Immature natural killer cell (primary cell): ENCODE measurements at places on chromosomes 2 and 18. TPM values are rescaled to one million over a fixed set of nuclear protein-coding genes. Genes with fewer than 3 reads are reported as not detected.

CPLX4 gene
- polyA plus RNA-seq, result not detected

DNA sequence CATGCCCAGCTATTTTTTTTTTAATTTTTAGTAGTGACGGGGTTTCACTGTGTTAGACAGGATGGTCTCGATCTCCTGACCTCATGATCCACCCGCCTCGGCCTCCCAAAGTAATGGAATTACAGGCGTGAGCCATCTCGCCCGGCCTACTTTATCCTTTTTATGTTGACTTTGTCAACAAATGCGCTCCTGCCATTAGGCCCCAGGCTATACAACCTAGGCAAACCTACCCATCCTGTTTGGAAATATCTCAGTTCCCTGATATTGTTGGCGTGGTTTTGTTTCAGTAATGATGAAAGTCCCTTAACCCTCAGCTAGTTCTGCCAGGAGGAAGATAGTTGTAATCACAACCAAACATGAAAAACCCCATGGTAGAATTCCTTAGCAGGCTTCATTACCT, 249.4 kb upstream of the SOX11 start:
- no peaks in the 10 kb centered on the region for H3K36me3 ChIP-seq
- H3K27me3 ChIP-seq, result no peaks in the 10 kb centered on the region
- DNase-seq, result no peak
- H3K4me3 ChIP-seq, result no peak overlapping the region

MRO gene
- polyA plus RNA-seq, result not detected

RAD51AP2 gene
- not detected for polyA plus RNA-seq

DNA sequence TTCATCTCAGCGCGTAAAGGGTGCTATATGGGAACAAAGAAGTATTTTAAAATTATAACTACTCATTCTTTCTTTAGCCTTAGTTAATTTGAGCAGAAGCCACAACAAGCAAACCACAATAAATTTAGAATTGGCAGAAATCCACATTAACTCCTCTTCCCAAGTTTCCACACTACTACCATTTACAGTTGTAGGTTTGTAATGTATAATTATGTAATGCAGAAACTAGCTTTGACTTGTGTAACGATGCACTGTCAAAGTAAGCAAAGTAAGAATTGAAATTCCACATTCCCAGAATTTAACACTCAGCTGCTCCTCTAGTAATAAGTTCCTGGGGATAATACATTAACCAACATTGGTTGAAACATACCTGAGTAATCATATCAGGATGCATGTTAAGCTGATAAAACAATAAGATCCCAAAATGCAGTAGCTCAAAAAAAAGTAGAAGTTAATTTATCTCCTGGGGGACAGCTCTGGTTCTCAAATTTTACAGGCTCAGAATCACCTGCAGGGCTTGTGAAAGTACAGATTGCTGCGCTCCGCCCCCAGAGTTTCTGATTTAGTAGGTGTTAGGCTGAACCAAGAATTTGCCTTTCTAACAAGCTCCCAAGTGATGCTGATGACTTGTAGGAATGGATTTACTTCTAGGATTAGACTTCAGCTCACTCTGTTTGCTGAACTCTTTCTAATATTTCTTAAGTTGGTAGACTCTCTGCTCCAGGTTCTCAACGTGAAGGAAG, 9.9 kb downstream of the GRP start:
- no peaks in the 10 kb centered on the region for H3K27me3 ChIP-seq
- no peaks in the 10 kb centered on the region for H3K36me3 ChIP-seq
- H3K27ac ChIP-seq, result no peak overlapping the region

DNA sequence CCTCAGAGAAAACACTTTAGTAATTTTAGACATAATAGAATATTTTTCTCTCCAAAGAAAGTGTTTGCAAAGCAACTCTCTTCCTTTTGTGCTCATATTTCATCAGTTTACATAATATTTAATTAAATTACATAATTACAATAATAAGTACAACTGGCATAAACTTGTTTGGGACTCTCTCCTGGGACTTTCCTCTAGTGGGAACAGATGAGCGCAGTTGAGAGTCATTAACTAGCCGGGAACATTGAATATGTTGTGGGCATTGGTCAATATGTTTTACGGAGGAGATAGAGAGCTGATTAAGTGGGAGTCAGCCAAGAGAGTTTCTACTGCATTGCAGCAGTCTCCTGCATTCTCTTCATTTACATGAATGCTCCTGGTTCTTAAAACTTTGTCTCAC, 607.7 kb downstream of the ARHGAP15 start:
- no peaks in the 10 kb centered on the region for H3K27me3 ChIP-seq
- H3K4me3 ChIP-seq, result no peak overlapping the region
- H3K36me3 ChIP-seq, result peaks cover 10% of the 10 kb centered on the region
- H3K27ac ChIP-seq, result no peak overlapping the region
- H3K4me1 ChIP-seq, result peaks cover 2% of the 10 kb centered on the region
- no peak for DNase-seq

GRCh38 chr2:217142649-217143266, 282.9 kb upstream of the TNP1 start:
- no peak for DNase-seq
- no peaks in the 10 kb centered on the region for H3K27me3 ChIP-seq
- no peaks in the 10 kb centered on the region for H3K4me1 ChIP-seq
- H3K36me3 ChIP-seq, result no peaks in the 10 kb centered on the region
- no peak overlapping the region for H3K27ac ChIP-seq

FARSB gene
- 11.3 TPM for polyA plus RNA-seq

HOXD11 gene
- not detected for polyA plus RNA-seq

BMP10 gene
- polyA plus RNA-seq, result not detected

- H3K4me1 ChIP-seq, result peaks cover 96% of the 10 kb centered on the region
- peak; percentile 22 for DNase-seq
- H3K36me3 ChIP-seq, result no peaks in the 10 kb centered on the region
- peaks cover 24% of the 10 kb centered on the region for H3K27me3 ChIP-seq
- peak overlapping the region; percentile 97 for H3K27ac ChIP-seq
These were observed 113.7 kb downstream of the SPTBN1 start for GRCh38 chr2:54569745-54570301.

KLF11 gene
- 11.7 TPM for polyA plus RNA-seq

AMER3 gene
- polyA plus RNA-seq, result not detected

ALLC gene
- not detected for polyA plus RNA-seq

GRCh38 chr2:69453475-69454129, 16.4 kb upstream of the NFU1 start:
- peak overlapping the region; percentile 2 for H3K27ac ChIP-seq
- H3K36me3 ChIP-seq, result no peaks in the 10 kb centered on the region
- H3K4me1 ChIP-seq, result peaks cover 21% of the 10 kb centered on the region
- no peak for DNase-seq

- peaks cover 14% of the 10 kb centered on the region for H3K4me1 ChIP-seq
- peak overlapping the region; percentile 64 for H3K27ac ChIP-seq
- peak overlapping the region; percentile 87 for H3K4me3 ChIP-seq
- peaks cover 2% of the 10 kb centered on the region for H3K27me3 ChIP-seq
- no peaks in the 10 kb centered on the region for H3K36me3 ChIP-seq
These were observed 680 bp downstream of the DTNB start for GRCh38 chr2:25672494-25673299.

FOXI3 gene
- not detected for polyA plus RNA-seq

DNA sequence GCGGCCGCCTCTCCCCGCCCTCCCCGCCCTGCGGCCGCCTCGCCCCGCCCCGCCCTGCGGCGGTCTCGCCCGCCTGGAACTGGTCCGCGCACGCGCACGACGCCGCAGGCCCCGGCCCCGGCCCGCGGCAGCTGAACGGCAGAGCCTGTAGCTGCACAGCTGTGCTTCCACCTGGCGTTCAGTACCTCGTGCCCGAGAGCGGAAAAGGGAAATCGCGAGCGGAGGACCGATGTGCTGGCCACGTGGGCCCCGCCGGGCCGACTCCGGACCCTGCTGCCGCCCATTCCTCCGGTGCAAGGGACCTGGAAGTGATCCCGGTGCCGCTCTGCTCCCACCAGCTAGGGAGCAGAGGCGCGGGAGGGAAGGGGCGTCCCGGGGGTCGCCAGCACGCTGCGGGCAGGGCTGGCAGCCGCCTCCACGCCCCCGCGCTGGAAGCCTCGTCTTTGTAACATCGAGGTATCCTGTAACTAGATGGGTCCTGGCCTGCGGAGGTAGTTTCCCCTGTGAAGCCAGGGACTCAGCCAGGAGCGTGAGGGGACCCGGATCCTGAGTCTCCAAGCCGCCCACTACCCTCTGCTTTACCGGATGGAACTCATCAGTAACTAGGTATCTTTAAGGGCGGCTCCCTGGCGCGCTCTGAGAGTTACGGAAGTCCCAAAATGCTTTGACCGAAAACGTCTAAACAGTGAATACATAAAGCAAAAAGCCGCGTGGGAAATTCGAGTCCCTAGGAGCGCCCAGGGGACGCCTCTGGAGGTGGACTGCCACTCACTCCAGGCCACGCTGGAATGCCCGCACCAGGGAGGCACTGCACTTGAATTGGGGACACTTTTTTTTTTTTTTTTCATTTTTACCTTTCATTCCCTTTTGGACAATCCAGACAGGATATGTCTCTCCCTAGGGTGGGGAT, 704 bp upstream of the ODC1 start:
- DNase-seq, result no peak
- peak overlapping the region; percentile 80 for H3K4me3 ChIP-seq
- peaks cover 16% of the 10 kb centered on the region for H3K4me1 ChIP-seq
- peaks cover 18% of the 10 kb centered on the region for H3K27me3 ChIP-seq

- H3K36me3 ChIP-seq, result no peaks in the 10 kb centered on the region
- H3K4me1 ChIP-seq, result no peaks in the 10 kb centered on the region
- H3K27me3 ChIP-seq, result no peaks in the 10 kb centered on the region
- no peak overlapping the region for H3K27ac ChIP-seq
- DNase-seq, result no peak
These were observed 13.4 kb downstream of the PPP1R1C start for GRCh38 chr2:181998891-181999654.

TMEM169 gene
- polyA plus RNA-seq, result 1.0 TPM

DNA sequence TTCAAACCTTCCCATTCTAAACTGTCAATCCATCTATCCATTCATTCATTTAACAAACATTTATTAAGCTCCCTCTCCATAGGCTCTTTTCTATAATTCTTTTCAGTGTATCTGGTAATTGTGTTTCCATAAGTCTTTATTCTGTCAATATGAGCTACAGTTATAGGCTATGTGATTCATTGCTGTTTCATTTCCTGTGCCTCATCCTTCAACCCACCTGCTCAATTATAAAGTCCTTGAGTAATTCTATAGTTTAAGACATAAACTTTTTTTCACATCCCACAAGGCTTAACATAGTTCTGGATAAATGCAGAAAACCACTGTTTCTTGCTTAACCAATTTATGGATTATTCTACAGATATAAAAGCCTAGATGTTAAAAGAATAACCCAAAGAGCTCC, 84.2 kb upstream of the PIK3C3 start:
- H3K4me3 ChIP-seq, result no peak overlapping the region
- no peaks in the 10 kb centered on the region for H3K27me3 ChIP-seq
- H3K4me1 ChIP-seq, result no peaks in the 10 kb centered on the region
- H3K27ac ChIP-seq, result no peak overlapping the region

SLC9A2 gene
- not detected for polyA plus RNA-seq

- peaks cover 23% of the 10 kb centered on the region for H3K4me1 ChIP-seq
- H3K4me3 ChIP-seq, result no peak overlapping the region
- no peak for DNase-seq
- H3K27me3 ChIP-seq, result peaks cover 2% of the 10 kb centered on the region
- H3K36me3 ChIP-seq, result peaks cover 9% of the 10 kb centered on the region
- H3K27ac ChIP-seq, result peak overlapping the region; percentile 39
These were observed 39.3 kb downstream of the ZAP70 start for GRCh38 chr2:97752342-97753334.

UXS1 gene
- 62.3 TPM for polyA plus RNA-seq

DNA sequence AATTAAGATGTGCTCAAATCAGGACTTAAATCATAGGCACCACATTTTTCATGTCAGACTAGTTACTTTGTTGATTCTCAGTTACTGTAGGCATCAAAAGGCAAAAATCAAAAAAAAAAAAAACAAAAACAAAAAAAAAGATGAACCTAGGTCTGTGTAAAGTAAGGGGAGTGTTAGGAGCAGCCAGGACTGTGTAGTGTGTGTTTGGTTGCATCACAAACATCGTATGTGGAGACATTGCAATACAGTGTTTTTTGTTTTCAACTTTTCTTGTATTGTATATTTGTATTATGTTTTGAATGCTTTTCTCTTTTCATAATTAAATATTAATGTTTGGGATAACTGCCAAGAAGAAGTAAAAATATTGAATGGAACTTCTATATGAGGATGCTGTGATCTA, 82.1 kb downstream of the ACSL3 start:
- no peak for DNase-seq
- H3K27ac ChIP-seq, result no peak overlapping the region
- no peak overlapping the region for H3K4me3 ChIP-seq
- H3K36me3 ChIP-seq, result peaks cover 7% of the 10 kb centered on the region

NETO1 gene
- polyA plus RNA-seq, result not detected

DNA sequence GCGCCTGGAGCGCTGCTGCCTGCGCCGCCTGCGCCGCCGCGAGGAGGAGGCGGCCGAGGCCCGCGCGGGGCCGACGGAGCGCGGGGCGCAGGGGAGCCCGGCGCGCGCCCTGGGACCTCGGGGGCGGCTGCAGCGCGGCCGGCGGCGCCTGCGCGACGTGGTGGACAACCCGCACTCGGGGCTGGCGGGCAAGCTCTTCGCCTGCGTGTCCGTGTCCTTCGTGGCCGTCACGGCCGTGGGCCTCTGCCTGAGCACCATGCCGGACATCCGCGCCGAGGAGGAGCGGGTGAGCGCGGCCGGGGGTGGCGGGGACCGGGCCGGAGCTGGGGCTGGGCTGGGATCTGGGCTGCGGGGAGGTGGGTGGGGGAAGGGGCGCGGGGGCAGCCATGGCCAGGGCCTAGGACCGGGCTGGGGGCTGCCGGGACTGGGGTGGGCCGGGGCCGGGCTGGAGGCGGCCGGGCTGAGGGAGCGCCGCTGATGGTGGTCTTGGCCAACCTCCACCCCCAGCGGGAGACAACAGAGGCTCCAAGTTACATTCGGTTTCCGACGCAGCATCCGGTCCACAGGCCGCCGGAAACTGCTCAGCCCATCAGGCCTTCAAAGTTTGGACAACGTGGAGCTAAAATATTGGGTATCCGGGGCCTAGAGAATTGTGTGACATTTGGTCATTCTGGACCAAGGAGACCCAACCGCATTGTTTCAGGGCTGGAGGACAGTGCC, 66.4 kb downstream of the KCNG2 start:
- no peak overlapping the region for H3K4me3 ChIP-seq
- no peak overlapping the region for H3K27ac ChIP-seq
- DNase-seq, result no peak
- no peaks in the 10 kb centered on the region for H3K27me3 ChIP-seq
- no peaks in the 10 kb centered on the region for H3K36me3 ChIP-seq

GRCh38 chr2:130887643-130888042, 50.9 kb downstream of the ARHGEF4 start:
- no peak overlapping the region for H3K4me3 ChIP-seq
- H3K36me3 ChIP-seq, result no peaks in the 10 kb centered on the region
- no peak for DNase-seq

GRCh38 chr2:27860111-27860510, 30.1 kb downstream of the RBKS start:
- H3K4me1 ChIP-seq, result peaks cover 2% of the 10 kb centered on the region
- no peak for DNase-seq
- no peak overlapping the region for H3K4me3 ChIP-seq
- H3K36me3 ChIP-seq, result peaks cover 6% of the 10 kb centered on the region

DNA sequence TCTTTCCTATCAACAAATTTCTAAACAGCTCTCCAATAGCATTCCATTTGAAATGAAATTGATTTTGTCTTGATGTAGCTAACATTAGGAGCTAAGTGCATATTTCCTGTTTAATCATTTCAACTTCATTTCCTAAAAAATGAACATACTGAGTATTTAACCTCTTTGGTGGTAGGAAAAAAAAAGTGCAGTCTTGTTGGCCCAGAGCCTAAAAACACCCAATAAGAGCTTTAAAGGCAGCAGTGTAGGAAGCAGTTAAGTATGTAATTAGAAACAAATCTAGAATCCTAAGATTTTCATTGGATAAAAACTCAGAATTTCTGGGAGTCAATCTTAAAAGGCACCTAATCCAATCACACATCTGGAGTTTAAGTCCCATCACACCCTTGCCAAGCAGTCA, 71.0 kb upstream of the RBMS1 start:
- no peak overlapping the region for H3K27ac ChIP-seq
- no peak overlapping the region for H3K4me3 ChIP-seq
- peaks cover 7% of the 10 kb centered on the region for H3K27me3 ChIP-seq
- no peak for DNase-seq
- H3K4me1 ChIP-seq, result no peaks in the 10 kb centered on the region

CD8A gene
- polyA plus RNA-seq, result 93.4 TPM
